ENCODE measurements at places on chromosomes 12 and 14.

GRCh38 chr12:103903993-103904392, 26.2 kb upstream of the HSP90B1 start:
- DNase-seq = no peak

DNA sequence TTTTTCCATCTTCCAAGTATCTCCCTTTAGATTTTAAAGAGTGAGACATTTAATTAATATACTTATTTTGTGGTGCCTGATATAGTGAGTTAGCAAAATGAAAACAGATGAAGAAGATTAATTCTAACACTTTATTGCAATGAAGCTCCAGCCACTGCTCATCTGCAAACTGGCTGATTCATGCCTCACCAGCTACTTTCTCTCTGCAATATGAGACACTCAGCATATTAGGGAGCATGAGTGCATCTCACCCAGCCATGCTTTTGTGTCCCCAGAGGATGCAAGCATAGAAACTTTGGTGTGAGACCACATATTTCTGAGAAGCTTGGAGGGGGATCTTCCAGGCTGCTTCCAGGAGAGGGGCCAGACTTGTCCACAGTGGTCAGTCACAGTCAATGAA, 148.6 kb downstream of the BMP4 start:
- DNase-seq = no peak

DNA sequence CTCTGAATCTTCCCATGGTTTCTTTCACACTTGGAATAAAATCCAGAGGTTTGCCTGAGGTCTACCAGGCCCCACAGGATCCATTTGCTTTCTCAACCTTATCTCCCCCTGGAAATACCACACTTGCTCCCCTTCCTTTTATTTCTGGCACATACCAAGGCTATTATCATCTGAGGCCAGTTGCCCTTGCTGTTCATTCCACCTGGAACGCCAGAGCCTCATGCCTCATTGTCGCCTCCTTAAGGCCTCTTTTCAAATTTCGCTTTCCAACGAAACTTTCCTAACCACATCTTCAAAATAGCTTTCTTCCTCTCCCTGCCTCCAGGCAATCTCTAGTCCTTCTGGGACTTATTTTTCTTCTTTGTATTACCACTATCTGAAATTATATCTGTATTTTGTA, 11.2 kb upstream of the LRIG3 start:
- DNase-seq = no peak

- DNase-seq = no peak
Observed at GRCh38 chr12:108611884-108612415, 14.1 kb upstream of the TMEM119 start.

- no peak for DNase-seq
Observed at GRCh38 chr14:77059276-77059915, 30.9 kb upstream of the IRF2BPL start.

GRCh38 chr12:42236017-42236416, 2.0 kb downstream of the YAF2 start:
- DNase-seq = no peak

- no peak for DNase-seq
Observed at GRCh38 chr12:116962197-116962596, 51.4 kb downstream of the FBXW8 start.

- no peak for DNase-seq
Observed at GRCh38 chr12:129245769-129246168, 392.5 kb downstream of the GLT1D1 start.

DNA sequence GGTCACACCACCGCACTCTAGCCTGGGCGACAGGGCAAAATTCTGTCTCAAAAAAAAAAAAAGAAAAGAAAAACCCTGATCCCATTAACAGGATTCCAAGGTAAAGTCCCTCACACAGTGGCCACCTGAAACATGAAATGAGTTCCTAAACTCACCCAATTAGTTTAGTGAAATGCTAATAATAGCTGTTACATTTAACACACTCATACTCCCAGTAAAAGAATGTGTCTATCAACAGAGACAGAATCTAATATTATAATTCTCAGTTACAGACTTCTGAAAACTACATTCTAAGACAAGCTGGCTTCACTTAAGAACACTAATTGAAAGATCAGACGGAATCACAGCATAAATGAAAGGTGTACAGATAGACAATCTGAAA, 44.2 kb downstream of the DUSP16 start:
- no peak for DNase-seq

GRCh38 chr14:22519877-22520685, 68.9 kb downstream of the DAD1 start:
- DNase-seq = no peak

GRCh38 chr12:132397152-132397933, 68.0 kb upstream of the GALNT9 start:
- DNase-seq = no peak

GRCh38 chr14:74571901-74572725, 39.9 kb downstream of the LTBP2 start:
- no peak for DNase-seq

DNA sequence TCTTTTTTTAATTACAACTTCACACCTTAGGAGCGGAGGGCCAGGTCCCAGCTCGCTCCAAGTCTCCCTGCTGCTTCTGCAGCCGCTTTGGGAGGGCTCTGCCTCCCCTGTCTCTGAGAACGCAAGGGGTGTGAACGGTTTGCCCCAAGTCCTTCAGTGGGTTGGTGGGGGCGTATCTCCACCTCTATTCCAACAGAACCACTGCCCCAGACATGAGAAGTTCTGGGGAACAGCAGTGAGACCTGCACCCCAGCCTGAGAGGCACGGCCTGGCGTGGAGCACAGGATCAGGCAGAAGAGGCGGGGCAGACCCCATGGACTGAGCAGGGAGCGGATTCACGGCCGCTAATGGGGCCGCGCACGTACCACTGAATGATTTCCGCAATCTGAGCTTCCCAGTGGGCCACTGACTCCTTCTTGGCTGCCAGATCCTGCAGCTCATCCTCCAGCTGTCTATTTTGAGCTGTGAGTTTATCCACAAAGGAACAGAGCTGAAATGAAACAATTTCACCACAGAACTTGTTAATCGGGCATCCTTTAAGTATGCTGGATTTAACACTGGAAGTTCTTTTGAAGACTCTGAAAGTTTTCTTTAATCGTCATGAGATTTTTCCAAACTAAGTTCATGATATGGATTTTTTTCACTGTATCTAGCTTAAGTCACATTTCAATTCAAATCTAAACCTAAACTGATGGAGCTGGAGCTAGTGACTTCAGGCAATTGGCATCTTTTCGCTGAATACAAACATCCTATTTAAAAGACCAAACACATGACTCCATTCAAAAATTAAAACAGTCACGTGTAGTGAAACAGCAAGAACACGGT, 44.4 kb downstream of the AMN start:
- no peak for DNase-seq

DNA sequence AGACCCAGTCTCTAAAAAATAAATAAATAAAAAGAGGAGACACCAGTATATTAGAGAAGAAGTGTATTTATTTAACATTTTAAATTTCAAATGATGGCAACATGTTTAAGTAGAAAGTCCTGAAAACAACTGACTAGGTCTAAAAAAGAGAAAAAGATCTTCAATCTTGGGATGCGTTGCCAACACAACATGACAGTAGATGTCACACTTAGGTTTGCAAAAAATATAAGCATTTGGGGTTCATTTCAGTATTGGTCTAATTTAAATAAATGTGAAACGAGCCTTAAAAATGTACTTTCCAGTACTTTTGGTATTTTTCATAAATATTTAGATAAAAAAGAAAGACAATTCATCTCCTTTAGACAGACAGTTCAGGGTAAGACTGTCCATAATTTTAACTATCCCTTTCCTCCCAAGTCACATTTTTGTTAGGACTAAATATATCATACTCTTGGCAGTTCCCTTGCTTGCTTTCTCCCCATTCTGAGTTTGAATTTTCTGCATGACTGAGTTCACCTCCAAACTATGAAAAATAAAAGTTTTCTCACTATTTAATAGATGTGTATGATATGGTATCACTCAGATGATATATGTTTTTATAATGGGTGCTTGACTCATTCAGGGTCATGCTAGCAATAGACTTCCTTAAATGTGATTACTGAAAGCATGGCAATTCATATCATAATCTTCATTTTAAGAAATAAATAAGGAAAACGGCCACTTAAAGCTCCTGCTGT, 4.3 kb downstream of the C14orf93 start:
- no peak for DNase-seq
